CD4-positive, alpha-beta memory T cell (primary cell): ENCODE measurements at places on chromosomes 4 and X. TPM values are rescaled to one million over a fixed set of nuclear protein-coding genes. Genes with fewer than 3 reads are reported as not detected.

The CENPVL2 gene
- polyA plus RNA-seq: not detected

The CDS1 gene
- polyA plus RNA-seq: 0.31 TPM

The PHOX2B gene
- polyA plus RNA-seq: not detected

The ANKRD50 gene
- 0.11 TPM for polyA plus RNA-seq

The DUSP9 gene
- not detected for polyA plus RNA-seq

The FREM3 gene
- not detected for polyA plus RNA-seq

The REPS2 gene
- 0.53 TPM for polyA plus RNA-seq

The MAB21L2 gene
- polyA plus RNA-seq: 0.08 TPM
